COR-L47 (cell line): ENCODE measurements at places on chromosomes 7 and 10.

DNA sequence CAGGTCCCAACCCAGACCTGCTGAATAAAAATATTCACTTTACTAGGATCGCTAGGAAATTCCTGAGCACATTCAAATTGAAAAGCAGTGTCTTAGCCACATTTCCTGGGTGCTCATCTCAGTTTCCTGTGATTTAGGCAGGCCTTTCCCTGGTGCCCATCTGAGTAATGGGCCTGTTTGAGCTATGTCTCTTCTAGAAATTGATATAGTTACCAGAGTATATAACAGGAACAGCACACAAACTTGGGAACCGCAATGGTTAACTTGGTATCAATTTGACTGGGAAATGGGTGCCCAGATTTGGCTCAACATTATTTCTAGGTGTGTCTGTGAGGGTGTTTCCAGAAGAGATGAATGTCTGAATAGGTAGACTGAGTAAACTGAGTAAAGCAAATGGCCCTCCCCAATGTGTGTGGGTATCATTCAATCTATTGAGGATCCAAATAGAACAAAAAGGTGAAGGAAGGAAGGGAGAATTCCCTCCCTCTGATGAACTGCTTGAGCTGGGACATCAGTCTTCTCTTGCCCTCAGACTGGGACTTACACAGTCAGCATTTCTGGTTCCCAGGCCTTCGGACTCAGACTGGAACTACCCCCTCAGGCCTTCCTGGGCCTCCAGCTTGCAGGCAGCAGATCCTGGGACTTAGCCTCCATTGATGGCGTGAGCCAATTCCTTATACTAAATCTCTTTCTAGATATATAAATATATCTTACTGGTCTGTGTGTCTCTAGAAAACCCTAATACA is 99.1 kb downstream of the CCDC71L start:
- DNase-seq: no peak

GRCh38 chr10:112820320-112820719 is 129.7 kb upstream of the TCF7L2 start:
- DNase-seq: no peak

- DNase-seq: no peak
Measured at GRCh38 chr10:129033790-129034272, 433.2 kb upstream of the MGMT start.

DNA sequence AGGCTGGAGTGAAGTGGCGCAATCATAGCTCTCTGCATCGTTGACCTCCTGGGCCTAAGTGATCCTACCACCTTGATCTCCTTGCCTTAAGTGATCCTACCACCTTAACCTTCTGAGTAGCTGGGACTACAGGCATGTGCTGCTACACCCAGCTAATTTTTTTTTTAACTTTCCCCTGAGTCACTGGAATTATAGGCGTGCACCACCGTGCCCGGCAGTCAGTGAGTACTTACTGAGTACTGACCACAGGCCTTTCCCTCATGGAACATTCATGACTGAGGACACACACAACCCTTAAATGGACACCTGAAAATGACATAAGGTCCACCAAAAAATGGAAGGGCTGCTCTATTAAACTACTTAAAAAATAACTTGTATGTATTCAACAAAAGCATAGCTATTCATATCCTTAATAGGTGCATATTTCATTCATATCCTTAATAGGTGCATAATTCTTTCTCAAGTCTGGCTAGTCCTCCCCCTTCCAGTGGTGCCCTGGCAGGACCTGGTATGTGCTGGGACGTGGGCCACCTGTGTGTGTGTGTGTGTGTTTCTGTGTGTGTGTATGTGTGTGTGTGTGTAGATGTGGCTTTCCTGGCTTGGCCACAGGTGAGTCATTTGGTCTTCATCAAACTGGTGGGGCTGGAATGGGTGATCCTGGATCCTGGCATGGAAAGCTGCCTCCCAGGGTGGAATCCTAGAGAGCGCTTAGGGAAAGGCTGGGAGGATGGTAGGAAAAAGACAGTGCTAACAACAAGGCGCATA is 3.5 kb downstream of the FAM180A start:
- no peak for DNase-seq

- no peak for DNase-seq
Measured at GRCh38 chr10:131068760-131069159, 242.8 kb downstream of the TCERG1L start.
